Stomach (tissue), 19 donors: ENCODE measurements at places on chromosomes 2 and 18. TPM values are rescaled to one million over a fixed set of nuclear protein-coding genes. Genes with fewer than 3 reads are reported as not detected.

Gene CCBE1
- 2.9 TPM for total RNA-seq

Gene OSR1
- total RNA-seq, result 1.3 TPM

- no peaks in the 10 kb centered on the region for H3K4me1 ChIP-seq
- no peak overlapping the region for H3K4me3 ChIP-seq
- no peak for DNase-seq
- H3K27ac ChIP-seq, result no peak overlapping the region
- no peaks in the 10 kb centered on the region for H3K27me3 ChIP-seq
- H3K36me3 ChIP-seq, result no peaks in the 10 kb centered on the region
Measured at GRCh38 chr18:66222174-66222573, 381.7 kb downstream of the CDH19 start.

- peak overlapping the region; percentile 75 for H3K27ac ChIP-seq
- H3K4me1 ChIP-seq, result peaks cover 60% of the 10 kb centered on the region
- H3K27me3 ChIP-seq, result no peaks in the 10 kb centered on the region
- DNase-seq, result peak; percentile 29
- H3K36me3 ChIP-seq, result no peaks in the 10 kb centered on the region
Measured at GRCh38 chr18:8800876-8801262, 95.5 kb downstream of the MTCL1 start.

Gene POTEC
- not detected for total RNA-seq

GRCh38 chr2:54524226-54524991, 68.3 kb downstream of the SPTBN1 start:
- H3K27me3 ChIP-seq, result no peaks in the 10 kb centered on the region
- H3K27ac ChIP-seq, result peak overlapping the region; percentile 30
- peaks cover 21% of the 10 kb centered on the region for H3K36me3 ChIP-seq
- DNase-seq, result no peak
- H3K4me3 ChIP-seq, result no peak overlapping the region

Gene GPR55
- not detected for total RNA-seq

Gene MDH1B
- not detected for total RNA-seq

- peaks cover 5% of the 10 kb centered on the region for H3K27me3 ChIP-seq
- H3K36me3 ChIP-seq, result no peaks in the 10 kb centered on the region
- no peak overlapping the region for H3K27ac ChIP-seq
Measured at GRCh38 chr2:234502919-234503285, 6.0 kb upstream of the ARL4C start.

Gene GAREM2
- total RNA-seq, result 1.5 TPM

Gene MRPS9
- total RNA-seq, result not detected

DNA sequence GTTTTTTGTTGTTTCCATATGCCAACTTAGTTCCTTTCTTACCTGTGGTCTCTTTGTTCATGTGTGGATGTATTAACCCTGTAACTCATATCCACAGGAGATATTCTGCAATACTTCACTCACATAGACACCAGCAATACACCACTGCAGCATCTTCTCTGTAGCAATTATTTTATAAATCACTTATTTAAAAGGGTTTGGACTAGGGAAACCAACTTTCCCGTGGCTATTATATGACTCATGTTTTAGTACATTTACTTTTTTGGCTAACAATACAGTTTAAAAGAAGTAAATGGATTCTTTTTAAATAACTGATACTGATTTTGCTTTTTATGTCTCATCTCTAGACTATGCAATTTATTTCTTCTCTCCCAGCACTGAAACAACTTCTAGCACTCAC, 488.9 kb downstream of the MBD2 start:
- DNase-seq, result no peak
- H3K27ac ChIP-seq, result no peak overlapping the region
- no peaks in the 10 kb centered on the region for H3K4me1 ChIP-seq
- H3K4me3 ChIP-seq, result no peak overlapping the region
- H3K36me3 ChIP-seq, result no peaks in the 10 kb centered on the region
- H3K27me3 ChIP-seq, result no peaks in the 10 kb centered on the region

Gene ERFE
- total RNA-seq, result not detected

Gene CBLN2
- 3.8 TPM for total RNA-seq

DNA sequence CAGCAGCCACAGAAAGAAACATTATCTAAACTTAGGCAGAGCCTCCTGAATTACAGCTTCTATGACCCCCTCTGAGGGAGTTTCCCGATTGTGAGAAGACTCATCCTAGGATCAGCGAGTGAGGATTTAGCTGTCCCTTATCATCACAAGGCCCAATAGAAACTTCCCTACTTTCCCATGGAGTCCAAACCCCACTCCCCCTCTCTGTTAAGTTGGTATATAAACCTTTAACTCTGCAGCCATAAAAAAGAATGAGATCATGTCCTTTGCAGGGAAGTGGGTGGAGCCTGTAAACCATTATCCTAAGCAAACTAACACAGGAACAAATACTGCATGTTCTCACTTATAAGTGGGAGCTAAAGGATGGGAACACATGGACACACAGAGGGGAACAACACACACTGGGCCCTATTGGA, 78.8 kb downstream of the MYL12B start:
- no peak overlapping the region for H3K27ac ChIP-seq
- no peak overlapping the region for H3K4me3 ChIP-seq
- no peaks in the 10 kb centered on the region for H3K36me3 ChIP-seq

Gene EGR4
- total RNA-seq, result not detected

Gene HOXD13
- total RNA-seq, result not detected

Gene PAX8
- total RNA-seq, result not detected

GRCh38 chr18:57437766-57438671, 2.8 kb downstream of the ONECUT2 start:
- peak overlapping the region; percentile 13 for H3K4me3 ChIP-seq
- H3K4me1 ChIP-seq, result peaks cover 81% of the 10 kb centered on the region
- no peaks in the 10 kb centered on the region for H3K36me3 ChIP-seq
- DNase-seq, result peak; percentile 84
- H3K27me3 ChIP-seq, result peaks cover 99% of the 10 kb centered on the region
- H3K27ac ChIP-seq, result no peak overlapping the region

GRCh38 chr18:23415515-23415914, 37.6 kb upstream of the RIOK3 start:
- H3K27ac ChIP-seq, result no peak overlapping the region
- no peak overlapping the region for H3K4me3 ChIP-seq

Gene HAT1
- 21.4 TPM for total RNA-seq

DNA sequence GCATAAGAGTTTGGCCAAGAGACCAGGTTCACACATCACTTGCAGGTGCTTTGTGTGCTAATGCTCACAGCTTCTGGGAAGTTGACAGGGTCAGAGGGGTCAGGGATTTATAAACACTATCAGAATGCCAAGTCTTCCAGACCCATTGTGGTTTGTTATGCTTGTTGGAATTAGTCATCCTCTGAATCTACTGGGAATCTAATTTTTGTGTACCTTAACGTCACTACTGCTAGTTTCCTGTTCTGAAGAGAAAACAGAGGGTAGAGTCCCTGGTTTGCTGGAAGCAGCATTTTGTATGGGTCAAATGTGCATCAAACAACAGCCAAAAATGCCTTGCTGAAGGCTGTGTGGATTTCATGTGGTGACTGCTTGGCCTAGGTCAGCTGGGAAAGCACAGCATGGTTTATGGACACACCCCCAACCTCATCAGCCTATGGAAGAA, 33.3 kb downstream of the ANTXR1 start:
- no peak for DNase-seq
- no peak overlapping the region for H3K27ac ChIP-seq
- no peaks in the 10 kb centered on the region for H3K27me3 ChIP-seq
- H3K36me3 ChIP-seq, result no peaks in the 10 kb centered on the region

GRCh38 chr18:2186967-2187366, 384.3 kb downstream of the METTL4 start:
- no peaks in the 10 kb centered on the region for H3K4me1 ChIP-seq
- H3K27ac ChIP-seq, result no peak overlapping the region
- no peaks in the 10 kb centered on the region for H3K36me3 ChIP-seq
- H3K4me3 ChIP-seq, result no peak overlapping the region
- no peak for DNase-seq

DNA sequence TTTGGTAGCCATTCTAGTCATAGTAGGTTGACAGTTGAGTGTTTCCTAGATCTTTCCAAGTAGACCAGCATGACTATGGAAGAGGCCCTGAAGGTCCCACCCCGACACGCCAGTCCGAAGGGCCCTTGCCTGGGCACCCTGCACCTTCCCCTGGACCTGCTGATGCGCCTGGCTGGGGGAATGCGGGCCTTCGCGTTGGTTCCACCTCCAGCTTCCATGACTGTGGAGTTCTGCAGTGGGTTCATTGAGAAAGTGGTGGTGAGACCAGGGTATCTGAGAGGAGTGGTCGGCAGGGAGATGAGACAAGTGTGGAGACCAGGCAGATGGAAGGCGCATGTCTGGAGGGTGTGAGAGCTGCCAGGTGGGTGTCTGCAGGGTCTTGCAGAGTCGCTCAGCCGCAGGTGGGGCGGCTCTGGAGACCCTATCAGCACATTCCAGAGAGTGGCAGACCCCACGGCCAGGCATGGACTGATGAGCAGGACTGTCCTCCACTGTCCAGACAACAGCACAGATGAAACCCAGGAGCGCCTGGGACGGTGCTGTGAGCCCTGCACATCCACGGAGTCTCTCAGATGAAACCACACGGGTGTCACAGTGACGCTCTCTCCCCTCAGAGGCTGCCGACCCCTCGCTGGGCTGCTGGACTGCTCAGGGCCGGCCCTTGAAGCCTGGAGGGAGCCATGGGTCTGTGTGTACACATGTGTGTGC, 182.5 kb upstream of the HDAC4 start:
- H3K4me3 ChIP-seq, result no peak overlapping the region
- no peak overlapping the region for H3K27ac ChIP-seq
- no peaks in the 10 kb centered on the region for H3K27me3 ChIP-seq
- H3K36me3 ChIP-seq, result no peaks in the 10 kb centered on the region

DNA sequence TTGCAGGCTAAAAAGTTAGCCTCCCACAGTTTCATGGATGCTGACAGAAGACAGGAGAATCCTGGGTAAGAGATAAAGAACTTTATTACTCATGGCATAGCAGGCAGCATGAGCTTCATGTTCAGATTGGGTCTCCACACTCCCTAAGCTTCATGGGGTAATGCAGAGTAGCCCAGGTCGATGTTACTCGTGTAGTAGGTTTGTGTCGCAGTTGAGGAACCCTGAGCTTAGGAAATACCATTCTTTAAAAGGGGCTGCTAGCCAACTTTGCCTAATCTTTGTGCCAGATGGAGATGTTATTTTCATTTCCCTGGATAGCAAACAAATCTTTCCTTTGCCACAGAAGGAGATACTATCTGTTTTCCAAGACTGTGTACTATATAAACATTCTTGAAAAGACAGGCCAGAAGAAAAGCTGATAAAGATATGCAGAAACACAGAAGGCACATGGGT, 117.6 kb downstream of the LTBP1 start:
- no peak for DNase-seq
- no peaks in the 10 kb centered on the region for H3K27me3 ChIP-seq
- H3K4me3 ChIP-seq, result no peak overlapping the region
- H3K4me1 ChIP-seq, result peaks cover 5% of the 10 kb centered on the region

Gene GLI2
- 2.3 TPM for total RNA-seq

Gene NTSR2
- not detected for total RNA-seq

- no peak overlapping the region for H3K27ac ChIP-seq
- H3K36me3 ChIP-seq, result no peaks in the 10 kb centered on the region
- DNase-seq, result no peak
Measured at GRCh38 chr2:64950226-64951160, 38.7 kb upstream of the SLC1A4 start.

Gene CACNB4
- total RNA-seq, result under 0.01 TPM

DNA sequence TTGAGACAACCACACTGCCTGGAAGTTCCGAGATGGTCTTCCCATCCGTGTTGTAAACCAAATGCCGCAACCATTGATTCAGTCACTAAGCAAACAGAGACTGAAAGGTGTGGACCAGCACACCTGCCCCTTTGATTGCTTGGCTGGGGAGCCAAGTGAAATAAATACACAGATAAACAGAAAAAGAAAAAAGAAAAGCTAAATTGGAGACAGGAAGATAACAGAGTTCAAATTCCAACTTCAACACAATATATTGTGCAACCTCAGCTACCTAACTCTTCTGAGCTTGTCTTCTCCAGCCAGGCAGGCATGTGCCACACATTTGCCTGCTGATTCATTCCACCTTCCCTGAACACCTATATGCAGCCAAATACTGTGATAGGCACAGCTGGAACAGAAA, 110.9 kb downstream of the PID1 start:
- DNase-seq, result peak; percentile 70
- no peak overlapping the region for H3K27ac ChIP-seq
- H3K4me1 ChIP-seq, result peaks cover 16% of the 10 kb centered on the region
- no peaks in the 10 kb centered on the region for H3K36me3 ChIP-seq
- H3K4me3 ChIP-seq, result no peak overlapping the region

Gene NEB
- total RNA-seq, result 0.58 TPM

- no peaks in the 10 kb centered on the region for H3K27me3 ChIP-seq
- H3K36me3 ChIP-seq, result no peaks in the 10 kb centered on the region
- no peak overlapping the region for H3K27ac ChIP-seq
- H3K4me3 ChIP-seq, result no peak overlapping the region
Measured at GRCh38 chr18:64134044-64134747, 14.7 kb downstream of the LINC00305 start.

Gene IL37
- total RNA-seq, result not detected

DNA sequence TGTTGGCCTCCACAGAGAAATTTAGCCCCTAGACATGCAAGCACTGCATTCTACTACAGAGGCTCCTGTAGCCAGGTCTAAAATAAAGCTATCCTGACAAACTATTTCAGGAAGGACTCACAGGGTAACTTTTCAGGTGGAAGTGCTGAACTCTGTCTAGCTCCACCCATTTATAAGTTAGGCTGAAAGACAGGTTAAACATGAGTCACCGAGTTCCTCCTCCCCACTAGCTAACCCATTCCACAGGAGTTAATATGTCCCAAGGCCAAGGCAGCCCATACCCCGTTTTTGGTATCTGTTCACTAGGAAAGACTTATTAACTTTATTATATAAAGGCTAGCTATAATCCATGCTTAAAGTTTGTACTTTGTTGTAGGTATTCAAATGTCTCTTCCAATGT, 3.5 kb downstream of the CWC22 start:
- DNase-seq, result no peak
- H3K4me3 ChIP-seq, result no peak overlapping the region
- H3K27me3 ChIP-seq, result no peaks in the 10 kb centered on the region
- H3K36me3 ChIP-seq, result no peaks in the 10 kb centered on the region

Gene OLA1
- total RNA-seq, result 123 TPM

Gene OTOS
- not detected for total RNA-seq

DNA sequence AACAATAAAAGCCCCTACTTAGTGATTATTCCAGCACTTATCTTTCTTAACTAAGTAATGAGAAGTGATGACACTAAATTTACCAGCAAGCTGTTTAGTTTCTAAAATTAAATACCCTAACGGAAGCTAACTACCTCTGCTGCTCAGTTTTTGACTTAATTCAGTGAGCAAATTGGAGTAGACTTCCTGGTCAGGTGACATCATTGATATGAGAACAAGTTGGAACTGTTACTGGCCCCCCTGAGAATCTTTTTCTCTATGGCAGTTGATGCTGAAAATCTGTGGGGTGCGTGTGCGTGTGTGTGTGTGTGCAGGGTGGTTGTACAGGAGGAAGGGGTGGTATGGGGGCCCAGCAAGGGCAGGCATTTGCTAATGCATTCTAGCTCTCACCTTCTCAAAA, 35.5 kb upstream of the BMP10 start:
- peaks cover 32% of the 10 kb centered on the region for H3K4me1 ChIP-seq
- H3K27ac ChIP-seq, result no peak overlapping the region
- DNase-seq, result no peak
- H3K36me3 ChIP-seq, result no peaks in the 10 kb centered on the region

- no peak overlapping the region for H3K27ac ChIP-seq
- H3K36me3 ChIP-seq, result no peaks in the 10 kb centered on the region
- DNase-seq, result no peak
- peaks cover 86% of the 10 kb centered on the region for H3K4me1 ChIP-seq
- H3K27me3 ChIP-seq, result peaks cover 71% of the 10 kb centered on the region
- H3K4me3 ChIP-seq, result peak overlapping the region; percentile 5
Measured at GRCh38 chr2:172100080-172100934, 2.4 kb downstream of the DLX2 start.
